ENCODE measurements at places on chromosomes 11 and 22.

- DNase-seq: peak; percentile 23
Measured at GRCh38 chr11:7548659-7549274, 35.0 kb downstream of the PPFIBP2 start.

DNA sequence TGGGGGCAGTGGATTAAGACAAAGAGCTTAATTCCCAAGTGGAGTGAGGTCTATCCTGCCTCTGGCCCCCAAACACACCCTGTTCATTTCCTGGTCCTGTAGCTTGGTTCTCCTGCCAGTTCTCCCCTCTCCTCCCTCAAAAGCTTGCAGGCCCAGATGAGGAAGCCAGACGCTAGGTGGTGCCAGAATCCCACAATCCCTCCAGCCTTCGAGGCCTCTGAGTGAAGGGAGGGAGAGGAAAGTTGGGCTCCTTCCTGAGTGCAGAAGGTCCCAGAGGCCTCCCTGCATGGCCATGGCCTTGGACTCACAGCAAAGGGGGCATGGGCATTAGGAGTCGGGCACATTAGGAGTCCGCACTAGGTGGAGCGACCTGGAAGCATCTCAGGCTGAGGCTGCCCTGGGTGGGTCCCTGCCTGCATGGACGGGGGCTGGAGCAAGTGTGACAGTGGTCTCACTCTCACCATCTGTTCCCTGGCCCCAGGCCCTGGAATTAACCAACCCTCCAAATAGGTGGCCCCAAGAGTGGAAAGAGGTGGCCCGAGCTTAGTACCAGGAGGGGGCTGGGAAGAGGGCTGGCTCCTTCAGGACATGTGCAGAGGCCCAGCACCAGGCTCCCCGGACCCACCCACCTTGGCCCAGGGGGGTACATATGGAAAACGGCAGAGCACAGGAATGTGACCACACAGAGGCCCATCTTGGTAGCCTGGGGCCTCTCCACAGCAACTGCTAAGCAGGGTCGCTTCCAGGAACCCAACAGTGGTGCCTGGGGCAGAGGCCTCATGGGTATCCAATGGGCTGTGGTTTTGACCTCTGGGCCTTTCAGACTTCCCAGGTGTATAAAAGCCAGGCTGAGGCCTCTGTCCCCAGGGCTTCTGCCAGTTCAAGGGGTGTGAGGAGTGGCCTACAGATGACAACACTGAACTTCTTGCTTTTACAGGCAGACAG is 5.2 kb downstream of the FXYD2 start:
- no peak for DNase-seq

- DNase-seq: no peak
Measured at GRCh38 chr22:33722816-33723215, 197.5 kb downstream of the LARGE1 start.

GRCh38 chr11:119861160-119861559 is 132.2 kb upstream of the NECTIN1 start:
- no peak for DNase-seq

DNA sequence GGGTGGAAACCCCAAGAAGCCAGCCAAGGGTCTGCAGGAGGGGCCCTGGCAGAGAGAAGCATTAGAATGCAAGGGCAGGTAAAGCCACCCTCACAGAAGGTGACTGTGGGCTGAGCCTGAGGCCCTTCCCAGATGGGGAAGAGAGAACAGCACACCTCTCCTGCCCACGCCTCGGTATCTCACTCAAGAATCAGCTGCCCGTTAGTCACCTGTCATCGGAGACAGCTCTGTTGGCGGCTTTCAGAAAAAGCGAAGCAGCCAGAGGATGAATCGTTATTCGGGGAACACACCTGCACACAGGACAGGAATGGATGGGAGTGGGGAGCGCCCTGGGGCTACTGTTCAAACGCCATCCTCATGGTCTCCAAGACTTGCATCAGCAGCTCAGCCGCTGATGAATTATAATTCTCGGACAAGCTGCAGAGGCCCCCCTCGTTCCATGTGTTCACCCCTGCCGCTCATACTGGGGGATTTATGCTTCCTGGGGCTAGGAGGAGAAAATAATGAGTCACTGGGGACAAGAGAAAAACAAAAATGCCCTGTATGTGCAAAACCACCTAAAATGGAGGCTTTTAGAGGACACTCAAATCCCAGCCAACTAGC is 21.6 kb upstream of the TMA7B start:
- DNase-seq: peak; percentile 66

DNA sequence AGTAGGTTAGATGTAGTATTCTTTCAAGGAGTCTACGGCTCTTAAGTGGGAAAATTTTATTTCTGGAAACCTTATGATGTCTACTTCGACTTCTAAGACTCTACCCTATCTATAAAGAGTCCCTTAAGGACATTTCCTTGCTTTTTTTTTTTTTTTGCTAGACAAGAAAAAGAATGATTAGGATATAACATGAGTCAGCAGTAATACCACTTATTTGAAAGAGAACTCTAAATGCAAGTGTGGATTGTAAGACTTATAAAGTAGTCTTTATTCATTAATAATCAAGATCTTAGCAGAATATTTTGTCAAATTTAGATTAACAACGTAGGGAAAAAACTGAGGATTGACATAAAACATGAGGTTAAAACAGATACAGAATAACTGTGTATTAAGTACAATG is 71.0 kb downstream of the DKK3 start:
- no peak for DNase-seq

GRCh38 chr11:65492637-65493366 is 6.0 kb upstream of the MALAT1 start:
- DNase-seq: peak; percentile 72

DNA sequence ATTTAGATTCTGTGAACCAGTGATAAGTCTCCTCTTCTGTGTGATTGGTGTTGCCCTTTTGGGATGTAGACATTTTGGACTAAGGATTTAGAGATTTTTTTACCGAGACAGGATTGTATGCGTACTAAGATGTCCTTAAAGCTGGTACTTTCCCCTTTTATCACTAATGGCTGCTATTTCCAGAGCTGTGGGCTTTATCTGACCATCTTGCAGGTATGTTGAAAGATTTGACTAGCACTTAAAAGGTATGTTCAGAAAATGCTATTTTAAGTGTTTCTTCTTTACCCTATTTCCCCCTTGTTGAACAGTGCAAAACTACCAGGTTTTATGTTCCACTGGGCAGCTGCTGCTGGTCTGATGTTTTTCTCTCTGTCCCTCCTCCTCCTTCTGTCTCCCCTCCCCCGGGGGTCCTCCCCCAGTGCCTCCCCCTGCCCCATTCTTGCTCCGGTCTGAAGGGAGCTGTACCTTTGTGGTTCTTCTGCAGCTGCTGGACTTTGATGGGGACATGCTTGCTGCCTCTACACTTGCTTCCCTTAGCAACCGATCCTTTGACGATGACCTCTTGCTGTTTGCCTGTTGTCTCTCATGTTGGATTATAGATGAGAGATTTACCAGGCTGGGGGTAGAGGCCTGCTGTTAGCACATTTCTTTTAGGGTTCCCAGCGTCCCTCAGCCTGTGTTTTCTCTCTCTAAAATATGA is 59.6 kb downstream of the ZNRF3 start:
- DNase-seq: no peak

DNA sequence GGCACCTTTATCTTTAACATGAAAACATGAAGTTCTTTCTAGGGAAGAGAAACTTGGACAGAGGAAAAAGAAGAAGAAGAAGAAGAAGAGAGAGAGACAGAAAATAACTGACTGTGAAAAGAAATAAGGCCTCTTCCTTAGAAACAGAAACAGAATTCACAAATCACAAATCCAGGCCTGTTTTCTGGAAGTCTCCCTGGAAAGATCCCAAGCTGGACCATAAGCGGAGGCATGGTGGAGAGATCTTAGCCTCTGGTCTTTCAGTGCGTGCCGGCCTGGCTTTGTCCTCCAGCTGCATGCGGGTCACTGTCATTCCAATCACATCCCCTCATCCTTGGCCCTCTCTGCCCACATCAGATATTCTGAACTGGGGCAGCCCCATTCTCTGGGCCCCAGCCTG is 6.9 kb downstream of the FXYD6 start:
- DNase-seq: no peak

GRCh38 chr22:19178065-19178656 is 375 bp downstream of the SLC25A1 start:
- peak; percentile 45 for DNase-seq

- DNase-seq: no peak
Measured at GRCh38 chr22:27232077-27232476, 569.5 kb downstream of the MN1 start.

- DNase-seq: peak; percentile 22
Measured at GRCh38 chr22:37566329-37566837, 6.1 kb downstream of the CDC42EP1 start.

GRCh38 chr11:65640483-65641296 is 2.8 kb downstream of the SIPA1 start:
- peak; percentile 28 for DNase-seq

DNA sequence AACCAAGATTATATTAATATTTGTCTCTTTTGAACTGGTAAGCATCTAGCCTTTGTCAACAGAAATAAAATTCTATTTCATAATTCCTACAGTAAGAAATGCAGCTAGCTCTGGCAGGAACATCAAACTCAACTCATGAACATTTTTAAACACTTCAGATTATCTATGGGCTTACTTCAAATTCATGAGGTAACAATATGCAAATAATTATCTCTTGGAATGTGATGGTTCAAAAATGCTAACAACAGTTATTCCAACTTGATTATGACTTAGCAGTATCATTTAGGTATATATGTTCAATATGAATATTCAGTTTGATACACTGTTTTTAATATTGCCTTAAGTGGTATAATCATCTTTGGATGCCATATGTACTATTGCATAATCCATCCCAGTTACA is 1103.5 kb upstream of the CCDC90B start:
- no peak for DNase-seq

DNA sequence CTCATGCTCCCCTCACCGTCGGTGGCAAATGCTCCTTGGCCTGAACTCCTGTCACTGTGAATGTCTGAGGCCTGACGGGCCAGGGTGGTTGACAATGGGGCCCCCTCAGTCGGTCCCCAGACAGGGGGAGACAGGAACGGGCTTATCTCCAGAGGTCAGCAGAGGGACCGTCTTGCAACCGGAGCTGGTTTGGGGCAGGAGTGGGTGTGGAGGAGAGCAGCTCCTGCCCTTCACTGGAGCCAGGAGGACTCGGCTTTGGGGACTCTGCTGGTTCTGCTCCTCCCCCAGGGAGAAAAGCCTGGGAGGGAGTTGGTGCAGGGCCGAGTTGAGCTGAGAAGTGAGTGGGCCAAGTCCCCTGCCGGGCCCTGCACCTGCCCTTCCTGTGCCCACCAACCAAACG is 354.4 kb downstream of the BRD1 start:
- no peak for DNase-seq

GRCh38 chr11:33802194-33802950 is 28.1 kb upstream of the FBXO3 start:
- peak; percentile 37 for DNase-seq

DNA sequence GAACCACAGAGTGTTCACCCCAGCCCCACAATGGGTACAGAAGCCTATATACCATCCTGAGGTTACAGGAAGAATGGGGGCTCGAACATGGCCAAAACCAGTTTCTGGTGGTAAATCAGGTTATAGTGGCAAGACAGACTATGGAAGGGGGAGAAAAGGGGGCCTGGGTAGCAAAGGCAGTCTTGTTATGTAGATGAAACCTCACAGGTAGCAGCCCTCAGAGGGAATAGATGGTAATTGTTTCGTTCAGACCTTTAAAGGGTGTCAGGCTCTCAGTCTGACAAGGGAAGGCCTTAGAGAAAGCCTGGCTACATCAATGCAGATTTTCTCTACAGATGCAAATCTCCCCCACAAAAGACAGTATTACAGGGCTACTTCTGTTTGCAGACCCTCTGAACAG is 3.4 kb downstream of the CAPN1 start:
- DNase-seq: no peak

DNA sequence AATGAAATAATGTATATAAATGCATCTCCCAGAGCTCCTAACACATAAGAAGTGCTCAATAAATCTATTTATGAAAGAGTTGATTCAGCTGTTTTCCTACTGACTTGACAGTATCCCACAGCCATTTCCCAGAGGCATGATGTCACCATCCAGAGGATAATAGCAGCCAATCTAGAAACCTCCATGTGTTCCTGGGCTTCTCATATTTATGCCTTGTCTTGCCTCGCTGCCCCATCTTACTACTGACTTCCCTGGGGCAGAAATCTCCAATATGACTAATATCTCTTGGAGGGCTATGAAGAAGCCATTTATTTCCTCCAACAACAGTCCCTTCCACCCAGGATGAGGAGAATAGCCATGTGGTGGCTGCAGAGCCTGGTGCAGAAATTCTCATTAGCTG is 115.4 kb upstream of the NAV2 start:
- no peak for DNase-seq

DNA sequence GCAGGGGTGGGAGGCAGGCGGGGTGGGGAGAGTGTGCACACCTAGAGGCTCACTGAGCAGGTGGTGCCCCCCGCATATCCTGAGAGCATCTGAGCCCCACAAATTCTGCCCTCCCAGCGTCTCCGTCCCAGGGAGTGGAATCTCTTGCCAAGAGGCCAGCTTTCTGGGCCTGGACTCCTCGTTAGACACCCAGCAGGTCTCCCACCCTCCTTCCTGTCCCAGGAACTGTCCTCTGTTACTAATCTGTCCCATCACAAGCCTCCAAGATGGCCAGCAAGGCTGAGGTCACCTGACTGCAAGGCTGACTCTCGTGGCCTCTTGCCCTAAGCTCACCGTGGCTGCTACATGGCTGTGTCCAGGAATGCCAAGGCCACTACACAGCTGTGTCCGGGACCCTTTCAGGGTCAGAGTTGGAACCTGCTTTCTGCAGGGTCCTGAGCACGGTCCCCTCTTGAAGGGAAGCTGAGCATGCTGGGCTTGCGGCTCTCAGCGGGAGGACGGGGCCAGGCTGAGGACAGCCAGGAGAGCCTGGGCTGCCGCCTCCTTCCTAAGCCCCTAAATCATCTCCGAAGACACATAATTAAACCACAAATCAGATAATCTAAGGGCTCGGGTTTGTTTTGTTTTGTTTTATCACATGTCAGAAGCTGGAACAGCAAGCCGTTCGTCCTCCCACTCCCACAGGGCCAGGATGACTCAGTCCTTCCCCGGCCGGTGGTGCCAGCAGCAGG is 1327.3 kb downstream of the TBC1D22A start:
- no peak for DNase-seq

DNA sequence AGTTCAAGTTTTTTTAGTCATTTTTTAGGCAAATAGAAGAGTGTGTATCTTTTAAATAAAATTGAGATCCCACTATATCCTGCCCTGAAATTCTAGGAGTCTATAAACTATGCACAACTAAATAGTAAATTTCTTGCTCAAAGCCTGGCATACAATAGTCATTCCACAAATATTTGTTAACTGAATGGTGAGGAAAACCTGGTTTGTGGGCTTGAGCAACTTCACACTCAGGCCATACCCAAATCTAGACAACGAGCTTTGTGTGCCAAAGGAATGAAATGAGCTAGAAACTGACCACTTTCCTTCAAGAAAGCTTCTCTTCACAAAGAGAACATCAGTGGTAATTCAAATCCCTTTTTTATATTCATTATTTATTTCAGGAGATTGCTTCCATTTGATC is 39.6 kb upstream of the AMOTL1 start:
- DNase-seq: no peak

DNA sequence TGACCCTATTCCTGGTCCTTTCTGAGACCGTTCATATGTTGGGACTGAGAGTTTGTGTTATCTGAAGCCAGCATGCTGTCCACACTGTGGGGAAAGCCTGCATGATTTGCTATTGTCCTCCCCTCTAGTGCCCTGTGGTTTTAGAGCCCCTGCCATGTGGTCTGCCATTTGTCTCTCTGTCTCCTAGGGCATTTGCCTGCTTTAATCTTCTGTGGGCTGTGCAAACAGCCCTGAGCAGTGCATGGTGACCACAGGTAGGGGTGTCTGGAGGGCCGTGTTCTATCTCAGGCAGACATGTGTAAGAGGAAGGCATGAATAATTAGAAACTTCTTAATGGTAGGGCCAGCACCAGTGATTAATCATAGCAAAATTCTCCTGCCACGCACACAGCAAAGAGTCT is 23.0 kb downstream of the AMPD3 start:
- no peak for DNase-seq
